Mesenteric fat pad (tissue), 1 donor: ENCODE measurements at places on chromosomes 13 and 19. TPM values are rescaled to one million over a fixed set of nuclear protein-coding genes. Genes with fewer than 3 reads are reported as not detected.

GRCh38 chr13:26932465-26932864 lies 171.9 kb upstream of the GPR12 start:
- no peak for DNase-seq

- no peak for DNase-seq
Measured at GRCh38 chr19:28443361-28443760, 769.6 kb downstream of the UQCRFS1 start.

- no peak for DNase-seq
Measured at GRCh38 chr13:90055121-90055520, 1292.4 kb upstream of the MIR17HG start.

- no peak for DNase-seq
Measured at GRCh38 chr19:37593996-37594303, 642 bp downstream of the ZNF571 start.

DNA sequence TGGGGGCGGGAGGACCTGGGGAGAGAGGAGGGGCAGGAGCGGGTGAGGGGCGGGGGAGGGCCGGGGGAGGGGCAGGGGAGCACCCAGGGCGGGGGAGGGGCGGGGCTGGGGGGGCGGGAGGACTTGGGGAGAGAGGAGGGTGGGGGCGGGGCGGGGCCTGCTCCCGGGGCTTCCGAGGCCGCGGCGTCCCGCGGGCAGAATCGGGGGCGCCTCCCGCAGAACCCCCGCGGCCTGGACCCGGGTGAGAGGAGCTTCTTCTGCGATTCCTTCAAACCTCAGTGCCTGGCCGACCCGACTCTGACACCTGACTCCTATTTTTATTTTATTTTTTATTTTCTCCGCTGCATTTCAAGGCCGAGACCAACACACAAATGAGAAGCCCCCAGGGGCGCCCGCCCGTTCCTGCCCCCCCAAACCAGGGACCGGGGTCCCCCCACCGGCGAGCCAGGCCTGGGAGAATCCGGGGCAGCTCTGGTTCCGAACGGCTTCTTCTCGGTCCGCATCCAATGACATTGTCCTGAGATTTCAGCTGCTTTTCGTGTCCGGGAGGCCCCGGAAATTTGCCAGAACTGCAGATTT lies 470 bp upstream of the GRTP1 start:
- peak; percentile 87 for DNase-seq

DNA sequence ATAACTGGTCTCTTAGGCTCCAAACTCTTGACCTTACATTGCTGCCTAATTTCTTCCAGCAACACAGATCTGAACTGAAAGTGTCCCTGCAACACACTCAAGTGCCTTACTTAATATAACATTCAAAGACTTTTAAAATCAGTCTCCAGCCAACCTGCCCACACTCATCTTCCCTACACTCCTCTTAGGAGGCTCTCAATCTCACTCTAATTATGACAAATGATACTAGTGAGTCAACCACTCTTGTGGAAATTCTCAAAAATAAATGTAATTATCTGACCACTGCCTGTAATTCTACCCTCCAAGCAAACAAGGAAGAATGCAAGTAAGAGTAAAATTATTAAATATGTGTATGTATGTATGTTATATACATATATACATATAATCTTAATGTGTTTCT lies 348.1 kb upstream of the MIR17HG start:
- no peak for DNase-seq

DNA sequence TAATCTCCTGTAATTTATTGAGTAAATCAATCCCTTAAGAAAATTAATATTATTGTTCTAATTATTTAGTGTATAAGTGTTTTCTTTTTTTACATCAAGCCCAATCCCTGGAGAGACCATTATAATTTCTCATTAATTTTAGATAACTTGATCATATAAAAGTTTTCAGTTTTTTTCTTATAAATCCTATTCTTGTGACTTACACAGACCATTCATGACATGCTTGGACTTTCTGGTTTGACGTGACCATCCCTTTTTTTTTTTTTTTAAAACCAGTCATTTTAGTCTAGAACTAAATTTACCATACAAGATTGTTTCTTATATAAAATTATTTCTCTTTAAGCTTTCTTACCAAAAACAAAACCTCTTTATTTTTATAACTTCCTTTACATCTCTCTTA lies 5.4 kb upstream of the MTRF1 start:
- DNase-seq = no peak

DNA sequence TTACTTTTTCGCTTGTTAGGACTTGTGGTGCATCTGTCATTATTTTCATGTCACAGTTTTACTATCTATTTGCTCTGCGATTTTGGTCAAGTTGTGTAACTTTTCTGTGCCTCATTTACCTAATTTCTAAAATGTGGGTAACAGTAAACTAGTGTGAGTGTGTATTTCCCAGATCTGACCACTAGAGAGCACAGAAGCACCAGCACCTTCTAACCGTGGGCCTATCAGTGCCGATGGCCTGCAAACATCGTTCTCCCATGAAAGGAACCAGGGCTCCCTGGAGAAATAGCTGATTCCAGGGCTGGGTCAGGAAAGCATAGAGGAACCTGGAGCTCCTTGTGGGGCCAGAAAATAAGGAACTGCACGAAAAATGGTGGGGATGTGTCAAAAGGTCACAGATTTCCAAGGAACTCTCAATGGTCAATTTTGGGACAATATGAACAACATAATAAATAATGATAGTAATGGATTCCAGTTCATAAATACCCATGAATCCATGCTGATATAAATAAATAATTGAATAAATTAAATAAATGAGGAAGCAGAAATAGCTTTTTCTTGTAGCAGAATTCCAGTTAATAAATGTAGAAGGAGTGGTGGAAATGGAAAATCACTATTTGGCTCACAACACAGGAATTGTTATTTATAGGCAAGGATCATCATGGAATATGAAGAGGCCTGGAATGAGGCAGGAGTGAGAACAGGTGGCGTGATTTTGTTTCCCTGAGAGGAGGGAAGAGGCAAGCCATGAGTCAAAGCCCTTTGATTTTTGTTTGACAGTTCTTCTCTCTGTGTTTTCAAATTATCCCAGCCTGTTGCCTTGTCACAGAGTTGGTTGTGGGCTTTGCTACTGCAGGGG lies 31.1 kb downstream of the CEACAM8 start:
- DNase-seq = peak; percentile 49

DNA sequence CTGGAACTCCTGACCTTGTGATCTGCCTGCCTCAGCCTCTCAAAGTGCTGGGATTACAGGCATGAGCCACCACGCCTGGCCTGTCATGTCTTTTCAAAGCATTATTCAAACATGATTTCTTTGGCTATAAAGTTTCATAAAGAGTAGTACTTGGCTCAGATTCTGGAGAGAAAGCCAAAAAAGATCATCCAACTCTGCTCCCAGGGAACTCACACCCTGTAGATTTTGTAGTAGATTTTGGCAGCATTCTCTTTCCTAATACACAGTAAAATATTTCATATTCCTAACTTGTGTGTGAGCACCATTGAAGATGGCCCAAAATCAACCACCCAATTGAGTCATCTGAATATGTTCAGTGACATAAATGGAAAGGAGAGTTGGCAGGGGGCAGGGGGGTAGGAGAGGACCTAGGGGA lies 48.4 kb downstream of the CAB39L start:
- DNase-seq = no peak

DNA sequence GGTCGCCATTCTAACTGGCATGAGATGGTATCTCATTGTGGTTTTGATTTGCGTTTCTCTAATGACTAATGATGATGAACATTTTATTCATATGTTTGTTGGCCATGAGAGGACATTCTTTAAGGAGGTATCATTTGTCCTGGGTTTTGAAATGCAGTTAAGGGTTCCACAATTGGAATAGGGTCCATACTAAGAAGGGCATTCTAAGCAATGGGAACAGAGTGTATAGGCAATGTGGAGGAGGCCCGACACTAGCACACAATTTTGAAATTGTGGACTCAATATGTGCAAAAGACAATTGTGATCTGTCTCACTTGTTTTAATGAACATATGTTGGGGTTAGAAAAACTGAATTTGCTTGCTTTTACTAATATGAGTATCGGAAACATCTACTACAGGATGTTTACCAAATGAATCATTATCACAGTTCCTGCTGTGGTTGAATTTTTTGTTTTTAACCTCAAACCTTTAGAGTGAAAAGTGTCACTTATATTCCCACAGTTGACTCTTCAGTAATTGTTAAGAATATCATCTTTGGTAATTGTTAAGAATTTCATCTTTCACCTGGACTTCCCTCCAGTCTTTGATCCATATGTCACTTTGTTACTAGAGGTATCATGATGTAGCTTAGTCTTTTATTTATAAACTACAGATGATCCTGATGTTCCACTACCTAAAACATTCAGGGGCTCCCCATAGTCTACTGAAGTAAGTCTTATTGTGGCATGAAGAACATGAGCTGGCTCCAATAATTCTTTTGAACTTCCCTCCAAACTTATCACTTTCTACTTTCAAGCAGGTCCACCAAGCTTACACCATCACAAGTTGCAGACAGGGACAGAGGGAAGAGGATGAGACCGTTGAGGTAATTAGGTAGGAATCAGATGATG lies 109.7 kb upstream of the KLF12 start:
- no peak for DNase-seq

- no peak for DNase-seq
Measured at GRCh38 chr13:106118996-106119395, 416.5 kb downstream of the EFNB2 start.

DNA sequence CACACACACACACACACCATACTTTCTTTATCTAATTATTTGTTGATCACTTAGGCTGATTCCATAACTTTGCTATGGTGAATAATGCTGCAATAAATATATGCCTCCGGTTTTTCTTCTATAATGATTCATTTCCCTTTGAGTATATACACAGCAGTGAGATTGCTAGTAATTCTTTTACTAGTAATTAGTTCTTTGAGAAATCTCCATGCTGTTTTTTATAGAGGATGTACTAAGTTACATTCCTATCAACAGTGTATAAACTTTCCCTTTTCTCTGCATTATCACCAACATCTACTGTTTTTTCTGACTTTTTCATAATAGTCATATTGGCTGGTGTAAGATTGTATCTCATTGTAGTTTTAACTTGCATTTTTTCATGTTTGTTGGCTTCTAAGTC lies 1405.1 kb downstream of the PCDH9 start:
- DNase-seq = no peak

DNA sequence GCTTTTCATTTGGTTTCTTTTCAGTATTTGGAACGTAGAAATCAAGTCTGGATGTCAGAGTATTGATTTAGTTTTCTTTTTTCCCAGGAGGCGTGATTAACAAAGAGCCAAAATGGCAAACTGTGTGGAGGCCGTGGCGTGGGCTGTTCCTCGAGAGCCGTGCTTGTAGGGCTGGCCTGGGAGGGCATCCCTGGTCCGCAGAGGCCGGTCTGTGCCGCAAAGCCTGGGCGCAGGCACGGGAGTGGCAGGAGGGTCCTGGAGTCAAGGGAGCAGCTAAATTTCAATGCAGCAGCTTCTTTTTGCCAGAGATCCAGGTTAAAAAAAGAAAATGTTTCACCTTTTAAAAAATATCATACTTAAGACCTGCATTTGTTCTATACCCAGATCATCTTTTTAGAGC lies 13.1 kb upstream of the MCF2L start:
- no peak for DNase-seq

DNA sequence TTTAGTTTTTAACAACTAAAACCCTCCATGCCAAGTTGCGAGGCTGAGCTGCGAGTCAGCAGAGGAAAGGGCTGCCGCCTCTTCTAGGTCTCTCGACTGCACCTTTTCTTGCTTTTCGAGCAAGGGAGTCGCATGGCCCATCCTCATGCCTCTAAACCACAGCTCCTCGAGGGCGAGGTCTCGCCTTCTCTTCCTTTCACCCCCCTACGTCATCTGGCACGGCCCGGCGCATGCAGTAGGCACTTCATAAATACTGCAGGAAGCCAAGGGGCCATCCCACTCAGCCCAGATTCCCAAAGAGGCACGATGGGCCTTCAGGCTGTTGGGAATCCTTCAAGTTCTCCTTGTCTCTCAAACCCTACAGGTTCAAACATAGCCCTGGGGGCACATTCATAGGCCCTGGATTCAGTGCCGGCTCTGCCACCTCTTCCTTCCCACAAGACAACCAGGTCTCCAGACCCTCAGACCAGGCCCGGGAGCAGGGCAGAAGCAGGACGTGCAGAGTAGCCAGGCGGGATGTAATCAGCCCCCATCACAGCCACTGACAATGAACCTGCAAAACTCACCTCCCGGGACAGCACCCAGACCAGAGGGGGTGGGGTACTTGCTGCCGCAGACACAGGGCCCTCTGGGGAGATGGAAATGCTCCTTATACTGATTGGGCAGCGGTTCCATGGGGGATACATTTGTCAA lies 41.7 kb downstream of the GGACT start:
- DNase-seq = no peak

- DNase-seq = no peak
Measured at GRCh38 chr13:51628059-51628852, 44.0 kb downstream of the WDFY2 start.

DNA sequence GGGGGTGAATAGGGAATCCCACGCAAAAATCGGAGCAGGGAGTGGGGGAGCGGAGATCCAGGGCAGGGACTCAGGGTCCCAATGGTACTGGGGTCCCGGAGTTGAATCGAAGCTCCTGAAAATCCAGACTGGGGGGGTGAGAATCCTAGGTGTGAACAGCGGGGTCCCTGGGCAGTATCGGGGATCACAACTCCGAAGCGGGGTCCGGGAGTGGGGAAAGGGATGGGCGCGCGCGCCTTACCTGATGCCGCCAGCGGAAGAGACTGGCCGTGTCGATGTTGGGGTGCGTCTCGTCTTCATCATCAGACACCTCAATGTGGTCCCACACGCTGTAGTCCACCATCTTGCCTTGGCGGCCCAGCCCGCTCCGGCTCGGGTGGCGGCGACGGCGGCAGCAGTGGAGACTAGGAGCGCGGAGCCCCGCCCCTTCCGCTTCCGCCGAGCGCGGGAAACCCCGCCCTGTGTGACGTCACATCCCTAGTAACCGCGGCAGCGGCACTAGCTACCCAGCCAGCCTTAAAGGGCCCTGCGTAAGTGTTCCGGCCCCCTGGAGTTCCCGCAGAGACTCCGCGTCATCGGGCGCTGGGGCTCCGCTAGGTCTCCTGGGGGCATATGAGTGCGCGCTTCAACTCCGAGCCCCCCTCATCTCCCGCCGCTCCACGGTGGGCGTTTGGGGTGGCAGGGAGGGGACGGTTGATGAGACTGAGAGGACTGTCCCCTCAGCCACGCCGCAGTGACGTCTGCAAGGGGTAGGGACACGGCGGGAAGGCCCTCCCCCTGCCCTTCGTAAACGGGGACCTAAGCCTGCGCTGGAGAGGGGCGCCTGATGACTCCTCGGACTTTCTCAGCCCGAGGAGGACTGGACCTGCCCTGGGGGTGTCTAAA lies at the start of gene CDC37:
CDC37 (minus strand) TSS at position 406 of the 885 bp plus-strand sequence; CDS start at position 343, 63 bp downstream.
- DNase-seq = peak; percentile 99

GRCh38 chr19:51565583-51565982 lies 5.5 kb upstream of the ZNF175 start:
- no peak for DNase-seq

NOVA2 gene
- total RNA-seq = 15.4 TPM

BCL2L12 gene
- total RNA-seq = 10.7 TPM

PSG7 gene
- total RNA-seq = not detected

UNC13A gene
- total RNA-seq = 0.10 TPM

OR7A5 gene
- not detected for total RNA-seq

FKRP gene
- 13.2 TPM for total RNA-seq

ZNF121 gene
- total RNA-seq = 31.5 TPM

TSKS gene
- 1.0 TPM for total RNA-seq

CGB2 gene
- total RNA-seq = not detected

ZNF135 gene
- total RNA-seq = 3.5 TPM

ZNF578 gene
- total RNA-seq = 1.5 TPM

TGFBR3L gene
- total RNA-seq = not detected

MLNR gene
- not detected for total RNA-seq

C19orf73 gene
- total RNA-seq = not detected

CPAMD8 gene
- total RNA-seq = 8.4 TPM
